Activated CD4-positive, CD25-positive, alpha-beta regulatory T cell treated with anti-CD3 and anti-CD28 coated beads, Interleukin-2, amount 50 U/mL, for 72 hours (primary cell): ENCODE measurements at places on chromosomes 2 and 18.

- no peak for DNase-seq
Measured at GRCh38 chr2:231369580-231370428, 25.7 kb upstream of the B3GNT7 start.

DNA sequence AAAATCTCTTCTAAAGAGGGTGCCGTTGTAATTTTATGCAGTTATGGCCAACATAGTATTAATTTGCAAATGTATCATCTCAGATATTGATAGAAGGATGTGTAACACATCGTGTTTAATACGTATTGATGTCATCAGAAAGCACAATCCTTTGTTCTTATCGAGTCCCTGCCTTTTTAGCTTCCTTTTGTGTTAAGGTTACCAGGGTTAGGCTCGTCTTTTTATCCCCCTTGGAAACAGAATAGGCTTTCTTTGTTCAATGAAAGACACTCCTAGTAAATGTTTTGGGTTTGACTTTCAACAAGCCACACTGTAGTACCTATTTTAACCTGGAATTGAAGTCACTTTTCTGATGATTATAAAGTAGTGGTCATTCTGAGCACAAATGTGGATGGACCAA lies 136.2 kb downstream of the WDR7 start:
- DNase-seq = no peak

DNA sequence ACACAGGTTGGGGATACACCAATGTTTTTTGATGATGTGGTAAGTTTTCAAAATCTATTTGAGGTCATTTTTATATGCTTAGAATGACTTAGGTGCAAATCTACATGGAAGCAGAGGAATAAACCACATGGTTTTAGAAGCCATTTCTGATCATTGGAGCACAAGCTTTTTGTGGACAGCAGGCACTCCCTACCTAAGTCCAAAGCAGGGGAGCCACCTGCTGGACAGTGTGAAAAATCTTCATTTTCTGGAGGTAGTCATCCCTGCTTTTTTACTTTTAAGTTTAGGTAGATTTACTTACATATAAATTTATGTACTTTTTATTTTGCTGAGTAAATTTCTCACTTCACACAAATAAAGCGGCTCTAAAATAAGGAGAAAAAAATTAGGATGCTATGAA lies 323.2 kb downstream of the PLCL1 start:
- DNase-seq = peak; percentile 33

DNA sequence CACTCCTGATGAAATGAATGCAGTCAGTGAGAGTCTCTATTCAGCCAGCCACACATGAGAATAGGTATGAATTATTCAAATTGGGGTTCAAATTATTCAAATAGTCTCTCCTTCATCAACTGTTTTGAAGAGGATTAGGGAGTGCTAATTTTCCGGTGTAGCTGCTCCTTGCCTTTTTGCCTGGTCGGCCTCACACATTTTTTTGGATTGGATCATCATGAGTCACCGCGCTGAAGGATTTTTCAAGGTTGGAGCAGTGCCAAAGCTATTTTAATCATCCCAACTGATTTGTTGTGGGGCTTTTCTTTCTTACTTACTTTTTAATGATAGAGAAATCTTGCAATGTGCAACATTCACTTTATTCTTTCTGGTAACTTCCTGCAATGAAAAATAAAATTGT lies 2.4 kb upstream of the DTNA start:
- no peak for DNase-seq

DNA sequence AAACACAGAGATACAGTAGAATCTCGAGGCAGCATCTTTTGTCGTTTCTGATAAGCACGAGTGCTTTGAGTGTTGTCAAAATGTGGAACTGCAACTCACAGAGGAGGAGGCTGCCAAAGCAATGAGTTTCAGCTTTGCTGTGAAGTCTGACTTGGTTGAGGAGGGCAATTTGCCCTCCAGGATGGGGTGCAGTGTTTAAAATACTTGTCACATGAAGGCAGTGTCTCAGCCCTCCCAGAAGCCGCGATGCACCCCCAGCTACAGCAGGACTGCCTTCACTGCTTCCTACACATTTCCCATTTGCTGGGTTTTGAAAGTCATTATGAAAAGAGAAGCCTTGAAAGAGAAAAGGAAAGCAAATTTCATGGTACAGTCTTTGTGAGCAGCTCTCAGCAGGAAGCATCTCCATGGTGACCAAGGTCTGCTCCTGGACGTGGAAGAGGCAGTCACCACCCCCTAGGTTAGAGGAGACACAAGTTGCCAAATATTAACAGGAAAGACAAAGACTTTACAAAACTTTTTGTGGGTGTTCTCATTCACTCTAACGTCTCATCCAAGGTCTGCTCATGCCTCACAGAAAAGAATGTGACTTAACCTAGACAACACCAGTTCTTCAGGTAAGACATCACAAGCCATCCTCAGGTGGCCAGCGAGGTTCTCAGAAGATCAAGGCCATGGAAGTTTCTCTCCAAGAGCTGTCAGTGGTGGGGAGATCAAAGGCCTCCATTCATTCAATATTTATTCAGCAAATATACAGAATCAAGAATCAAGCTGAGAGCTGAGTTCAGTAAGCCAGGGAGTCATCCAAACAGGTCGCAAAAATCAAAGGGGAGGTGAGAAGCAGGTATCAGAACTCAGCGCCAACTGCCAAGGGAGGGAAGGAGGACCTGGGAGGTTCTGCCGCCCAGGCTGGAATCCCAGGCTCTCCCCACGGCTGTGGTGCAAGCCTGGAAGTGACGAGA lies 476.0 kb downstream of the EIPR1 start:
- no peak for DNase-seq

DNA sequence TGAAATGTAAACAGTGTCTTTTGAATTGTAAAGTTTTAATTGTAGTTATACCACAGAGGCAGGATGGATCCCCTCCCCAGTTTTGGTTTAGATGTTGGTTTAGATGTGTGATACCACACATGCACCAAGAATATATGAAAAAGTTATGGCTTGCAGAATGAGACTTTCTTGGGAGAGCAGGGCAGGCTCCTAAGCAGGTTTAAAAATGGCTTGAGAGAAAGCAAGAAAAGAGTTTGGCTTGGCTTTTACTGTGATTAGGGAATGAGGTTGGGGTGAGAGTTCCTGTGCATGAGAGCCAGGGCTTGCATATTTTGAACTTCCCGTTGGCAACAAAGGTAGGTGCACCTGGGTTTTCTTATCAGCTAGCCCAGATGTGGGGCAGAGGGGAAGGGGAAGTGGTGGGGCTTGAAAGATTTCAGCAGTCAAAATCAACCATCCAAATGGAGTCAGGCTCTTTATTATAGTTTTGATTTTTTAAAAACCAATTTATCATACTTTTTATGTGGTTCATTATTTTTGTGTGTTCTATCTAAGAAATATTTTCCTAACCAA lies 246.9 kb downstream of the MTX2 start:
- no peak for DNase-seq

DNA sequence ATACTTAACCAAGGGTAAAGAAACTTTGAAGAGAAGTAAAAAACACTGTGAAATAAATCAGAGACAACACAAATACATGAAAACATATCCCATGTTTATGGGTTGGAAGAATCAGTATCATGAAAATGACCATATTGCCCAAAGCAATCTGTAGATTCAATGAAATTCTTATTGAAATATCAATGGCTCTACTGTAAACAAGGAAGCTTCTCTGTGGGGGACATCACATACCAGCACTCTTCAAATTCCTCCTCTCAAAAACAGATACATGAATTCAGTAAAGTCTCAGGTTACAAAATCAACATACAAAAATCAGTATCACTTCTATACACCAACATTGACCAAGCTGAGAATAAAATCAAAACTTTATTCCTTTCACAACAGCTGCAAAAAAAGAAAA lies 63.5 kb upstream of the CNTNAP5 start:
- DNase-seq = no peak
